ENCODE measurements at places on chromosomes 6 and 20.

DNA sequence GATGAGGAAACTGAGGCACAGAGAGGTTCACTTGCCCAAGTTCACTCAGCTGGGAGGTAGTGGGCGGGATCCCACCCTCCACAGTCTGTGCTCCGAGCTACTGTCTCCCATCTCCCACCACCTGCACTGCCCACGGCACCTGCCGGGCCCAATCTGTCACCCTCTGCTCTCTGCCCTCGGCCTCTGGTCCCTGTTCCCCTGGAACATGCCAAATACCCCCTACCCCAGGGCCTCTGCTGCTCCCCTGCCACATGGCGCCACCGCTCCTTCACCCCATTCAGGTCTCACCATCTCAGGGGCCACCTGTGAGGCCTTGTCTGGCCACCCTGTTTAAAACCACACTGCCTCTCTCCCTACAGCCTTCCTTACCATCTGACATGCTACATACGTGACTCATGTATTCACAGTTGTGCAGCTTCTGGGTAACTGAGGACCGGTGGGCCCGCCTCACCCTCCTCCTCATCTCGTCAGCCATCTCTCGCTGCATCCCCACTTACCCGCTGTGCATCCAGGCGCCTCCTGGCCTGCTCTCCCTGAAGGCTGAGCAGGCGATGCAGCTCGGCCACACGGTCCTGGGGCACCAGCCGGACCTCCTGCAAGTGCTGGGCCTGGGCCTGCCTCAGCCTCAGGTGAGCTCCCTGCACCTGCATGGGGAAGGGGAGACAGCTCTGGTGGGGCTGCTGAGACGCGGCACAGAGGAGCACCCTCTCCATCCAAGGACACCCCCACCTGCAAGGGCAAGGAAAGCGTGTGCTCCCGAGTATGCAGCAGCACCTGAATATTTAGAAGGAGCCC is 50.6 kb downstream of the GINS1 start:
- H3K4me3 ChIP-seq: no peak overlapping the region
- no peak overlapping the region for H3K27ac ChIP-seq
- DNase-seq: no peak
- H3K4me1 ChIP-seq: no peaks in the 10 kb centered on the region
- no peaks in the 10 kb centered on the region for H3K36me3 ChIP-seq

DNA sequence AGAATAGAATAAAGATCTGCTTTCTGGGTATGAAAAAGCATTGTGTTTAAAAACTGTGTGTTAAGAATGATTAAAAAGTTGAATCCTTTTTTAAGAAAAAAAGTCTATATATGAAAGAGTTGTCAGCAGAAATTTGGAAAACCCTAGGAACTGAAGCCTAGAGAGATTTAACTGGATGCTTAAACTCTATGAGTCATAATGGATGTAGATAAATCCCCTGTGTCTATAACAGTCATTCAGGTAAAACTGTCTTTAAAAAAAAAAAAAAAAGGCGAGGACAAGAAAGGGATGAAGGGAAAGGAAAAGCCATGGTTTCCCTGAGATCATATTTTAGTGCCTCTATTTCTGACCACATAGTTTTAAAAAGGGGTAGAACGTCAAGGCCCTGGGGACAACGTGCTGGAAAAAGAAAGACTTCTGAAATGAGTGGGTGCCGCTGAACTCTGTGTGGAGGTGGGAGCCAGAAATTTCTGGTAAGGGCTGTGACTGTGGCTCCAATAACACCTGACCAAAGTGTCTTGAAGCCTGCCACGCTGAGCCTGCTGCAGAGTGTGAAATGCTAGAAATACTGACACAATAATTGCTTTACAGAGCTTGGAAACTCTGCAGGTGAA is 302.6 kb upstream of the ARID1B start:
- no peaks in the 10 kb centered on the region for H3K4me1 ChIP-seq
- H3K4me3 ChIP-seq: no peak overlapping the region
- no peak for DNase-seq
- H3K27me3 ChIP-seq: no peaks in the 10 kb centered on the region

DNA sequence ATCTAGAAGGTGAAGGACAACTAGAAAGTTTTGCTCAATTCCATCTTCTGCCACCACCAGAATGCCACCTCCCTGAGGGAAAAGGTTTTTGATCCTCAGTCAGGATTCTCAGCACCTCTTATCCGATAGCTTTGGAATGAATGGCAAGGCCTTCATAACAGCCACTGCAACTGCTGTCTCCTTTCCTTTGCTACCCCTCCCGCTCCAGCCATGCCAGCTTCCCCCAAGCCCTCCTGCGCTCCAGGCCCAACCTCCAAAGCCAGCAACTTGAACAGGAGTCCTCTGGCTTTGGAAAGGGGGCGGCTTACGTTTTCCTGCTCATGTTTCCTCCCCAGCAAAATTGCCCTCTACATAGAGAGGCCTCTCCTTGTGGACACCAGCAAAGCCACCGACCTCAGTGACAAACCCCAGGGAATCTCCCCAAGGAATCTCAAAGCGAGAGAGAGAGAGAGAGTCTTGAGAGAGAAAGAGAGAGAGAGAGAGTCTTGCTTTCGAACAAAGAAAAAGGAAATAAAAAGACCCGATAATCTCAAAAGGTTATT is 420 bp upstream of the BTN2A1 start:
- H3K27me3 ChIP-seq: no peaks in the 10 kb centered on the region
- peaks cover 22% of the 10 kb centered on the region for H3K36me3 ChIP-seq
- no peak for DNase-seq
- peaks cover 27% of the 10 kb centered on the region for H3K4me1 ChIP-seq
- peak overlapping the region; percentile 93 for H3K4me3 ChIP-seq
- peak overlapping the region; percentile 81 for H3K27ac ChIP-seq

GRCh38 chr20:15756002-15756753 is 817.1 kb downstream of the KIF16B start:
- H3K4me1 ChIP-seq: no peaks in the 10 kb centered on the region
- no peak for DNase-seq
- no peak overlapping the region for H3K4me3 ChIP-seq
- H3K27ac ChIP-seq: no peak overlapping the region
- no peaks in the 10 kb centered on the region for H3K27me3 ChIP-seq

DNA sequence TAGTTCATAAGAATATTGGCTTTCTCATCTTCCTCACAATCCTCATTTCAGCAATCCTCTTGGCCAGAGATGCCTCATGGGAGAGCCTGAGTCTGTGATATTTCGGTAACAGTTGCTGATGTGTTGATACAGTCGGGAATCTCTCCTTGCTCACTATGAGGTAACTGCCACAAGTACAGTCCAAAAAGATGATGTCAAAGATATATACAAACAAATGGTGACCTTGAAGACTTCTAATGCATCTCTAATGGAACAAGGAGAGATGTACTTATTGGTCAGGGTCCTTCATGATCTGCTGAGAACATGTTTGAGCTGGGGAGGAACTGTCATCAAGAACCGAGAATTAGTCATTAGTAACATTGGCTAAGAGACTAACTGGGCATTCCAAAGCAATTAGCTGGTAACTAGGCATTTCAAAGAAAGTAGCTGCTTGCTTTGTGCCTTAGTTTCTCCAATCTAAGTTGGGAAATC is 56.1 kb downstream of the FILIP1 start:
- no peak overlapping the region for H3K27ac ChIP-seq
- no peaks in the 10 kb centered on the region for H3K36me3 ChIP-seq
- H3K27me3 ChIP-seq: no peaks in the 10 kb centered on the region
- DNase-seq: no peak
- no peaks in the 10 kb centered on the region for H3K4me1 ChIP-seq

All from naive thymus-derived CD4-positive, alpha-beta T cell (primary cell).